ENCODE measurements at places on chromosomes 6 and 20.

- DNase-seq = no peak
These were observed 85.2 kb downstream of the KIF16B start for GRCh38 chr20:16488086-16488485.

DNA sequence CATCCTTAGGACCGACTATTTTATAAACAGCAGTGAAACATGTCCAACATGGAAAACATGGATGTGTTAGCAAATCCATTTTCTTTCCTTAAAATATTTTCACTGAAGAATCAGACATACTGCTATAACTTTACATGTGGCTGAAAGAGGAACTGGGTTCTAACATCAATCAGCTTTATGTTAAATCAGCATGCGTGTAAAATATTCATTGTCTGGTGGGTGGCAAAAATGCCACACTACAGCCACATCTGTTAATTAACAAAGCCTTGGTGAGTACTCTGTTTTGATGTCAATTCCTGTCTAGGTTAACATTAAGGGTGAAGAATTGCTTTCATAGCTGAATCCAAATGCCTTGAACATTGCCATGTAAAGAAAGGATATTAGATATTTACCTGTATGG is 222.6 kb upstream of the CEP162 start:
- DNase-seq = no peak

DNA sequence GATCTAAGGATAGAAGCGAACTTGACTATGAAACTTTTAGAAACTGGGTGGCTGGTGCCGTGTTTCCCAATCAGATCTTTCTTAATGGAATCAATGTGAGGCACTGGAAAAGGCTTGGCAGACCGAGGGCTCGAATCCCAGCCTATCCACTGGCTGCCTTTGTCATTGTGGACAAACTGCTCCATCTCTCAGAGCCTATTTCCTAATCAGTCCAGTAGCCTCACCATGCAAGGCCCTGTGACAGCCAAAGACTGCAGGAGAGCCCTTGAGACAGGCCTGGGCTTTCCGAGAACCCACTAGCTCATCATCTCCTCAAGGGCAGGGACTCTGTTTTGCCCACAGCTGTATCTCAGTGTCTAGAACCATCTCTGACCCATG is 43.4 kb downstream of the SPDEF start:
- DNase-seq = no peak

- no peak for DNase-seq
These were observed 76.8 kb downstream of the LINC00237 start for GRCh38 chr20:21029341-21029740.

GRCh38 chr20:23770384-23770783 is 19.6 kb upstream of the CST1 start:
- DNase-seq = no peak

DNA sequence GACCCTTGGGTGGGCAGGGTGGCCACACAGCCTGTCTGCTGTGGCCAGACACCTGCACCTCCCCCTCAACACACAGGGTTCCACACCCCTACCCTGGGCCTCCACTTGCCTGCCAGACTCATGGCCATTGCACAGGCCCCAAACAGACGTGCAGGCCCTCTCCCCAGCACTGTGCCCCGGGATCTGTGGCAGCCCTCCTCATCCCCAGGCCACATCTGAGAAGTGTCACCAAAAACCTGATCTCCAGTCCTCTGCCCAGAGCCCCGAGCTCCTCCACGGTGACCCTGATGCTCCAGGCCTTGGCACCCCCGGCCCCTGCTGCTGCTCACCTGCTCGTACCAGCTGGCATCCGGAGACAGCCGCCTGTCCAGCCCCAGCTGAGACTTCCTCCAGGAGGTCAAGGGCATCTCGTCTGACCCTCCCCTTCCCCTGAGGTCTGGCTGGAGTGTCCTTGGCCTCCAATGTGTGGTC is 160.1 kb downstream of the DLL1 start:
- DNase-seq = no peak

- DNase-seq = no peak
These were observed 506.6 kb upstream of the SULF2 start for GRCh38 chr20:48291896-48292295.

DNA sequence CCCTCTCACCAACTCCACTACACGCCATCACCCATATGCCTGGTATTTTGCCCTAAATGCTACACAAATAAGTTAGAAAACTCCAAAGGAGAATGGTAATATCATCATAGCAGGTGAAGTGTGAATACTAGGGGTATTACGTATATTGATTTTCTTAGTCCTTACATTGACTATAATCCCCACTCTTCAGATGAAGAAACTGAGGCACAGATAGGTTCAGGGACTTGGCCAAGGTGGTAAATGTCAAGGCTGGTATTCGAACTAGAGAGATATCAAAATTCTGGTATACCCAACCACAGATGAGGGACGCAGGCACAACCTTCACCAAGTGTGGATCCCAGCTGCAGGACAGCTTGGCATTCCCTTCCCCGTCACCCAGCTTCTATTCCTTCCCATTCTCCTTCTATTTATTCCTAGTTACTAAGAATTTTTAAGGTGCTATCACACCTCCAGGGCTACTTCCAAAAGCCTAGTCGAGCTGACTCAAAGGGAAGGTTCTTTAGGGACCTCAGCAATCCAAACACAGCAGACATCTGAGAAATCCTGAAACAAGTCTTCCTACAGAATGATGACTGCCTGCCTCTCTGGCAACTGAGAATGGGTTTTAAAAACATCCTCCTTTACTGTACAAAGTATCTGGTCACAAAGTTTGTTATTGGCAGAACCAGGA is 32.6 kb downstream of the ATXN1 start:
- no peak for DNase-seq

- DNase-seq = no peak
These were observed 502.1 kb downstream of the DHX35 start for GRCh38 chr20:39464238-39464637.

GRCh38 chr6:43799551-43800297 is 29.7 kb downstream of the VEGFA start:
- DNase-seq = no peak

GRCh38 chr6:2820415-2820814 is 21.2 kb downstream of the SERPINB1 start:
- no peak for DNase-seq

DNA sequence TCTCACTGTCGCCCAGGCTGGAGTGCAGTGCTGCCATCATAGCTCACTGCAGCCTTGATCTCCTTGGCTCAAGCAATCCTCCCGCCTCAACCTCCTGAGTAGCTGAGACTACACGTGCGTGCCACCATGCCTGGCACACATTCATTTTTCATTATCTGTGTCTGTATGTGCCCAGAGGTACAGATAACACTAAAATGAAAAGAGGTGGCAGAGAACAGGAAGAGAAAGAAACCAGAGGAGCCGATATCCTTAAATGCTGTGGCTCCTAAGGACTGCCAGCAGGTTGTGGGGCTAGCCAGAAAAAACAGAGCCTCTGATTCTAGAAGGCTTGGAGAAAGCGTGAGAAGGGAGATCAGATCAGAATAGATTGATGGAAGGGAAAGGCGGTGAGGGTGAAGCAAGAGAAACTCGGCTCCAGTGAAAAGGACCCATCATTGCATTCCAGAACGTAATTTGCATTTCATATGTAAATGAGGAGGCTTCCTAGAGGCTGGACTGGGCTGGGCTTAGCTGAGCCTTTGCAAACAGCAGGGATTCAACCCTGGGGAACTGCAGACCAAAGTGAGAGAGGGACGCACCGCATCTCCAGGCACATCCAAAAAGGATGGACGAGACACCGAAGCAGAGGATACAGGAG is 64.2 kb downstream of the GCNT2 start:
- no peak for DNase-seq

DNA sequence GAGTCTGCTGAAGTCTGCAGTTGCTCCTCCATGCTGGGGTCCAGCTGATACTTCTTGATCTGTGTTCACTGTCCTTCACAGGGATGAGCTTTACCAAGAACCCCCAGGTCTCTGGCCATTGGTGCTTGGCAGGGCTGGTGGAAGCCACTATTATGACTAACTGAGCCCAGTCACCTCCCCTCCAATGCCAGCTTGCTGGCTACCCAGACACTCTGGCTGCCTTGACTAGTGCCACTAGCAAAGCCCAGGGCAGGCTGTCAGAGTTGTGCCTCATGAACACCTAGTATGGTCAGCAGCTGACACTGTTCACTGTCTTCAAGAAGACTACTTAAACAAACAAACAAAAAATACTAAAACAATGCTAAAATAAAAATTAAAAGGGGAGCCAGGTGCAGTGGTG is 8.8 kb downstream of the ASIP start:
- DNase-seq = no peak

DNA sequence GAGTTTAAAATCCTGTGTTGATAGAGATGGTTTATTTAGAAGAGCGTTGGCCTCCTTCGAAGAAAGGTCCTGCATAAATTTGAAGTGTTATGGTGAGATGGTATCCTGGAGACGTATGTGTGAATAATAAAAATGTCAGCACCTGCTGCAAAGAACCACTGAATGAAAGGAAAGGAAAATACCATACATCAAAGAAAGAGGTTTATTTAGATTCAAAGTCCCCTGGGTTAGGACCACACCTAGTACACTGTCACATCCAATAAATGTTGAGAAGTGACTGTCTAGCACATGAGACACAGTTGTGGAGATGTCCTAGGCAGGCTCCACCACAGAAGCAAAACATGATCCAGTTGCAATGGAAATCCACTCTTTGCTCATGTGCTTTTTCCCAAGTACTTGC is 214.7 kb downstream of the PAX1 start:
- DNase-seq = no peak

GRCh38 chr6:157460182-157460999 is 79.4 kb downstream of the ZDHHC14 start:
- no peak for DNase-seq

All from AG09309 (cell line).